ENCODE measurements at places on chromosomes 4 and X.

DNA sequence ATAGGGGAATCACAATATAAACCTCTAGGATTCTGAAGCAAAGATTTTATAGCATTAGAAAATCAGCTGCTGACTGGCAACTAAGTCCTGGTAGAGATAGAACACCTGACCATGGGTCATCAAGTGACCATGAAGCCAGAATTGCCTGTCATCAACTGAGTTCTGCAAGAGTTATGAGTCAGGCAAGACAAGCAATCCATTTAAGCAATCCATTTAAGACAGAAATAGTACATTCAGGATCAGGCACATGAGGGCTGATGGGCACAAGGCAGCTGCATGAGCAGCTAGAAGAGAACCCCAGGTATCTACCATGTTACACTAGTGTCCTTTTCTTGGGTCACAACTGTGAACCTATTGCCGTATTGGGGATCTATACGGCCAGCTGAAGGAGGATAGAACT lies 98.9 kb downstream of the SPRY1 start:
- no peak for DNase-seq

DNA sequence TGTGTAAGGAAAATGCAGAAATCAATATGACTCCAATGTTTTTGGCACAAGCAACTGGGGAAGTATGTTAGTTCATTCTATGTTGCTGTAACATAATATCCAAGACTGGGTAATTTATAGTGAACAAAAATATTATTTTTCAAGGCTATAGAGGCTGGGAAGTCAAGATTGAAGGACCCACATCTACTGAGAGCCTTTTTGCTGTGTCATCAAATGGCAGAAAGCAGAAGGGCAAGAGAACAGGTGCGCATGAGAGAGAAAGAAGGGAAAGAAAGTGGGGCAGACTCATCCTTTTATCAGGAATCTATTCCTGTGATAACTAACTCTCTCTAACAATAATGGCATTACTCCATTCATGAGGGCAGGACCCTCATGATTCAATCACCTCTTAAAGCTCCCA lies 237.2 kb downstream of the FAT4 start:
- no peak for DNase-seq

GRCh38 chr4:5412296-5412695 lies 296.1 kb downstream of the EVC2 start:
- DNase-seq: no peak

DNA sequence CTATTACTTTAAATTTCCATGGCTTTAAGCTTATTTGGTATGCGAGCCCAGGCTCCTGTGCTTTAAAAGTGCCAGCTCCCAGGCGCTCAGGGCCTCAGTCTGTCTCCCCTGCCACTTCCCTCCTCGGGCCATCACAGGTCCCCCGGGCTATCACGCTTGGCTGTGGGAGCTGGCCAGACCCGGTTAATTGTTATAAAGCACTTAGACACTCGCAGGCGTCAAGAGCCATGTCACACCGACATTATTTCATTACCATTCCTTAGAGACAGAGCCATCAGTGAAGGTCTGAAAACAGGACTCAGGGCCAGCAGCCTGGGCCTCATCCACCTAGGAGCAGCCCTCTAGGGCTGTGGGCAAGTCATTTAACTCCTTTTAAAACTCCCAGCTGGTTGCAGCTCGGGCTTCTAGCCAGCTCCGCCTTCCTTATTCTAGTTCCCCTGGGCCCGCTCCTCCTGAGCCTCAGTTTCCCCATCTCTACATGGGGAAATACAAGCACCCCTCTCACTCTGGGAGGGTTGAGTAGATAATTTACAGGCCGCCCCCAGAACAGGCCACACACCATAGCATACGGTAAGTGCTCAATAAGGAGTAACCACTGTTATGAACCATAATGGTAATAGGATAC lies 99.0 kb downstream of the HMX1 start:
- DNase-seq: no peak

DNA sequence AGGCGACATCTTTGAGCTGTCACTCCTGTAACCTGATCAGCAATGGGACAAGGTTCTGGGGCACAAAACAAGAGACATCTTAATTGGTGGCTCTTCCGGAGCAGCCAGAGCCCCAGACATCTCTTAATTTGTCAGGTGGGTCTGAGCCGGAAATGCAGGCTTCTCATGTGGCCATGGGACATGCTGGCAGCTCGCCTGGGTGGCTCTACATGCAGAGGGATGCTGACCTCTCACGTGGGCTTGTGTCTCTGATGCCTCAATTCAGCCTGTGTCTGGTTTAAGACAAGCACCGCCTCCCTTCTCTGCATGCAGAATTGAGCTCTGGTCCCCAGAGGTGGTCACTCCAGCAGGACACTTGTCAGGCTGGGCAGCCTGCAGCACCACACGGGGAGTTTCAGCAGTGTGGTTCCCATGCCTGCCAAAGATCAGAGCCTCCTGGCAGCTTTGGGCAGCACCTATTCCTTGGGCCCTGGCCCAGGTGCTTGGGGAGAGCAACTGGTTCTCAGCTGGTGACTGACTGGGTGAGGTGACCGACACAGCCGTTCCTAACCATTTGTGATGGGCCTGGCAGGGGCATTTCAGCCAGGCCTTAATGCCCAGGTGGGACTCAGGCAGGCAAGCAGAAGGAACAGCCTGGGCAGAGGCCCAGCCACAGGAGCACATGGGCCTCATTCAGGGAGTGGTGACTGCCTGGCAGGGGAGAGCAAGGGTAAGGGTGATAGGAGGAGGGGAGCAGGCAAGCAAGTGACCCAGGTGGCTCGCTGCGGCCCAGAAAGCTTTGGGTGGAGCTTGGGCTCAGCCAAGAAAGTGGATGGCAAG lies 53.4 kb downstream of the HMX1 start:
- DNase-seq: peak; percentile 45

DNA sequence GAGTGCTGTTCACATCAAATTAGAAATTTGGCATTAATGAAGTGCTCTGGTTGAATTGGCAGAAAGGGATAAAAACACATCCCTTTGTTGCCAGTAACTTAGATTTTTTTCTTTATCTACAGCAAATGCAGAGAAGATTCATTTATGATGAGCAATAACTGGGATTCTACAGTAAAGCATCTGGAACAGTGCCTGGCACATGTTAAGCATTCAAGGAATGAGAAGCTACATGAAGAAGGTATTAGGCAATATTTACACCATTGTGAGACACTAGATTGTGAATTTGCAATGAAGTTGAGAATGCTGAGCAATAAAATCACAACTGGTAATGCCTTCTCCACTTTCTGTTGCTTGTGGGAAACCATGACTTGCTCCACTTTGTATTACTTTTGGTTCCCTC lies 33.5 kb downstream of the PCDH19 start:
- no peak for DNase-seq

DNA sequence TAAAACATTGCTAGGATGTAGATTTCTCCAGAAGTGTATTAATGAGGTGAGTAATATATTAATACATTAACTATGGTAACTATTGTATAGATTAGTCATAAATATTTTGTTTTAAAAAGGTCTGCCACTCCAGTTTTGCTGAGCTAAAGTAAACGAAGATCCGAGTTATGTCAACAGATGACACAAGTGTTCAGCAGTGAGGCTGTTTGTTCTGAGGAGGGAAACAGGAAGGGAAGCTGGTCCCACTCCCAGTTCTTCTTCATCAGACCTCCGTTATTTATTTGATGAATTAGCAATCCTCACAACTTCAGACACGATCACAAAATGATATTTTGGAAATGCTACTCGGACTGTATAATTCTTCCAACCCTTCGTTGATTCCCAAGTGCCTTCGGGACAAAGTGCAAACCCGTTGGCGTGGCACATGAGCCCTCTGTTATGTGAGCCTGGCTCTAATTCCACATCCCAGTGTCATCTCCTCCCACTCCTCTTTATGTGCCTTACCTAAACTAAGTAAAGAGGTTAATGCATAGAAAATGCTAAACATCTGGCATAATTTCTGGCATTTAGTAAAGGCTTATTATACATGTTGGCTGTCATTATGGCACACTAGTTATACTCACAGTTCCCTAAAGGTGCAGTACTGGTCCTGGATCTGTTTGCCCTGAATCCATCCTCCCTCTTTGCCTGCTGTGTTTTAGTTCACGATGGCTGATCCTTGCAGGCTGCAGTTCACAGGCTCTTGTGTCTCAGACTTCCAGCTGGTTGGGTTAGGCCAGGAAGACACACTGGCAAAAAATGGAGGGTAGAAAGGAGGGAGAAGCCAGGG lies 190.6 kb upstream of the LNX1 start:
- DNase-seq: no peak

DNA sequence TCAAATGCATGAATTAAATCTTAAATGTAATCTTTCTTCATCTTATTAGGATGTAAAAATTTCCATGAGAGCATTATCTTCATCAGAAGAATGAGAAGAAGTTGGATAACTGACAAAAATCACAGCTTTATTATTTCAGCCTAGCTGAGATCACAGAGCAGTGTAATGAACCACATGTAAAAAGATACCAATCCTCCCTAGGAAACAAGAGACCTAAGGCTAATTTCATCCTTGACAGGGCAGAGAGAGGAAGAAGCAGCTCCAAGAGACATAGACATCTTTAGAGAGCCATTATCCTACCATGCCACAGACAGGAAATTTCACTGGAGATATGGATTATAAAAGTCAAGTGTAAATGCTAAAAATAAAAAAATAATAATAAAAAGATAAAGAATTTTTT lies 40.9 kb upstream of the IL15 start:
- DNase-seq: peak; percentile 14

DNA sequence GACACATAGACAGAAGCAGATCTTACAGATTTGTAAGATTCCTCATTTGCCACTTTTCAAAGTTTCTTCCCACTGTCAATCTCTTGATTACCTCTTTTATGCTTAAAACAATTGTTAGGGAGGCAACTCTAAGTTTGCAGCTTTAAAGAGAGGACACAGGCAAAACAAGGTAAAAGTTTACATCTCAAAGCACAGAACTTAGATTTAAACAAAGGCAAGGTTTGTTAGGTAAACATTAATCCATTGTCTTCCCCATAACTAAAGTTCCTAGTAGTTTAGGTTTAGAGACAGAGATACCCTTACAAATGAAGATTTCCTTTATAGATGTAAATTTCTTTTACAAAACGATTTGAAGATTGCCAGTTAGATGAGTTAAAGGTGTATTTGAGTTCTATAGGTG lies 176.9 kb downstream of the AASDH start:
- no peak for DNase-seq

DNA sequence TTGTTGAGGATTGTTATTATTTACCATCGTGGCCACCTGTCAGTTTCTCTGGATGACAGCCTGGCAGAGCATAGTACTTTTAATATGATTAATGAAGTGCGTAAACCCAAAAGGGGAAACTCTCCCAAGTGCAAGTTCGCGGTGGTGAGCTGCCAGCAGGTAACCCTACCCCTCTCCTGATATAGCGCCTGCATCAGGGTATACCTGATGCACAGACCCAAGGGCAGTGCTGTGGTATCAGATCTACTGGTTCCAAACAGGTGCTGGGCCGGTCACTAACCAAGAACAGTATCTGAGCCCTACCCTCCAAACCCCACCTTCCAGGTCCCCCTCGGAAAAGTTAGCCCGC lies 1.6 kb downstream of the RNF150 start:
- peak; percentile 47 for DNase-seq

DNA sequence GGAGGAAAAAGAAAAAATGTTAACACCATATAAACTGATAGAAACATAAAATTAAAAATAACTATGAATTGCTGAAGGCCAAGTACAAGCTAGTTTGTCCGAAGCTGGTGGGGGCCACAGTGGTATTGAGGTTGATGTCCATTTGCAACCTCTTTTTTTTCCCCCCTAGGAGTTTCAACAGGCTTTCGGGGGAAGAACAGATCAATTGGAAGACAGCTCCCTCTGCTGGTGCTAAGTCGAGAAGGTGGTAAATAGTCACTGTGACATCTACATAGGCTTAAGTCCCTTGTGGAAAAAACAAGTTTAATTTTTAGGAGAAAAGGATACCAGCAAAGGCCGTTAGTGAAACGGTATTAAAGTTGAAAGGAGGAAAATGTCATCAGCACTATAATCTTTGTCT lies 115.7 kb upstream of the ZXDA start:
- DNase-seq: no peak
